ENCODE measurements at places on chromosomes 5 and 9. TPM values are rescaled to one million over a fixed set of nuclear protein-coding genes. Genes with fewer than 3 reads are reported as not detected.

DNA sequence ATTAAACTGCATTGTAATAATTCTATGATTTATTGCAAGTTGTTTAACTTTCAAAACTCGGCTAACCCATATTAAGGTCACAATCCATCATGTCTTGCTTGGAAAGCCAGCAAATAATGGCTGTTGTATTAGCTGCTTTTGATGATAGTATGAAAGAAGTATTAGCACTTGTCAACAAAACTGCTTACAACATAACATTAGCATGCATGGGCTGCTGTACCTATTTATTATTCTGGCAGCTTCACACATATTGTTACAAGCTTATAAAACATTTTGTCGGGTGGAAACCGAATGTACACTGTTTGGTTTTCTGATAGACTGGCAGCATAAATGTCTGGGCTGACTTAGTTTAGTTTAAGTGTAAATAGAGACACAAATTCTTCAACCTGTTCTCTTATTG is 378.3 kb downstream of the KIAA0825 start:
- DNase-seq, result no peak

DNA sequence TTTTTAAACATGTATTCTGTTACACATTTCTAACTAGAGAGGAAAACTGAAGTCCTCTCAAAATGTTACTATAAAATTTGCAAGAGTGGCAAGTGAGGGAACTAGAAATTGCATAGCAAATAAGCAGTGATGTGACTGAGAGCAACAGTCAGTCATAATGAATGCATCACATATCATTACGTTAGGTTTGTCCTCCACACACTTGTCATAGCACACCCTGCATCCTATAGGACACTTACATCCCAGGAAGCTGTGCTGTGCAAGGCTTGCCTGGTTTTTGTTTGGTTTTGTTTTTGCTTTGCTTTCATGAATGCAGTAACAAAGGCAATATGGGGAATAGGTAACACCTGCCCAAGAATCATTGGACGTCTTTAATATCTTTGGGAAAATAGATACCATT is 10.8 kb downstream of the NFIB start:
- DNase-seq, result no peak

- DNase-seq, result peak; percentile 11
These were observed 6.2 kb downstream of the OBP2B start for GRCh38 chr9:133202688-133203453.

DNA sequence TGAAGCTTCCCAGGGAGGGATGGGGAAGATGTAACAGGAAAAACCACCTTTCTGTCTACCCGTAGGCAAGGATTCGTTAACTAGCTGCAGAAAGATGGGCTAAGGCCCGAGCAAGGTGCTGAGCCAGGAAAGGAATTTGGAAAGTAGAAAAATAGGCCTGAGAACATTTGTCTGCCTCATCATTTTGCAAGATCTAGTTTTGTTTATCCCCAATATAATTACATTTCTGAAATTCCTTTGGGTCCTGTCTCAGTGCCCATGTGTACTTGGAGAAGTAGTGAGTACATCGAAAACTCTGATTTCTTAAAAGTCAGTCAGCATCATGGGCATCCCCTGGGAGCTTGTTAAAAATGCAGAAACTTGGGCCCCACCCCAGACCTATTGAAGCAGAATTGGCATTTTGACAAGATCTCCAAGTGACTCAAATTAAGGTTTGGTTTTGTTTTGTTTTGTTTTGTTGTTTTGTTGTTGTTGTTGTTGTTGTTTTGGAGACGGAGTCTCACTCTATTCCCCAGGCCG is 52.1 kb upstream of the CEMIP2 start:
- DNase-seq, result no peak

- no peak for DNase-seq
These were observed 48.7 kb upstream of the CEMIP2 start for GRCh38 chr9:71816916-71817451.

DNA sequence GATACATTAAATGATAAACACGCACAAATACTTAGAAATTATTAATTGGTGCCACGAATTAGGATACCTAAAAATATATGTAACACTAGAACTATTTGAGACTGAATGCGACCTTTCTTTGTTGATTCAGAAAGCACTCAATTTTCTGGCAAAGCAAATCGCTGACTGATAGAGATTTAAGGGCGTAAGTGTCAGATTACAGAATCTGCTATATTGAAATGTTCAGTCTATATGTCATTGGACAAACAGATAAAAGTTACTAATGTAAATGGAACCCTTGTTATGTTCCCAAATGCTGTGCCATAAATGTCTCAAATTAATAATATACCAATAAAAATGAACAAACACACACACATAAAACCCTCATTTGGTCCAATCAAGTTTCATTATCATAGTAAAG is 137.9 kb downstream of the MPDZ start:
- DNase-seq, result no peak

GRCh38 chr5:136907371-136907770 is 542.0 kb upstream of the TRPC7 start:
- DNase-seq, result no peak

- DNase-seq, result no peak
These were observed 696.2 kb downstream of the DNAH5 start for GRCh38 chr5:13248253-13248652.

GRCh38 chr9:28179893-28180292 is 606.6 kb upstream of the C9orf72 start:
- no peak for DNase-seq

- no peak for DNase-seq
These were observed 1084.2 kb upstream of the COX7C start for GRCh38 chr5:85533341-85534047.

- DNase-seq, result no peak
These were observed 201.9 kb downstream of the ARHGAP26 start for GRCh38 chr5:142972064-142972570.

DNA sequence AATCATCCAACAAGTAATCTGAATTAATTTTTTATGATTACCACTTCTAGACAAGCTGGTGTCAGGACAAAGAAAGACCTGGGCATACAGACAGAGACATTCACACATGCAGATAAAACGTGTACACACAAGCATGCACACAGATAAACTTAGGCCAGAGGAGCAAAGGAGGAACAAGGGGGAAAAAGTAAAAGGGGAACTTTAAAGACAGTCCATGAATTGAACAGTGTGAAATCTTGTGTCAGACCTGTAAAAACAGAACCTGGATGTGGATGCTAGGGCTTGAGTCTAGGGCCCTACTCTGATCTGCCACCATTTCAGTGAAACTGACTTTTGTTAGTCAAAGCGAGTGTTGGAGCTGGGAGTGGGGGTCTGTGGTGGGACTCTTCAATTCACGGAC is 11.2 kb upstream of the ZSWIM6 start:
- no peak for DNase-seq

DNA sequence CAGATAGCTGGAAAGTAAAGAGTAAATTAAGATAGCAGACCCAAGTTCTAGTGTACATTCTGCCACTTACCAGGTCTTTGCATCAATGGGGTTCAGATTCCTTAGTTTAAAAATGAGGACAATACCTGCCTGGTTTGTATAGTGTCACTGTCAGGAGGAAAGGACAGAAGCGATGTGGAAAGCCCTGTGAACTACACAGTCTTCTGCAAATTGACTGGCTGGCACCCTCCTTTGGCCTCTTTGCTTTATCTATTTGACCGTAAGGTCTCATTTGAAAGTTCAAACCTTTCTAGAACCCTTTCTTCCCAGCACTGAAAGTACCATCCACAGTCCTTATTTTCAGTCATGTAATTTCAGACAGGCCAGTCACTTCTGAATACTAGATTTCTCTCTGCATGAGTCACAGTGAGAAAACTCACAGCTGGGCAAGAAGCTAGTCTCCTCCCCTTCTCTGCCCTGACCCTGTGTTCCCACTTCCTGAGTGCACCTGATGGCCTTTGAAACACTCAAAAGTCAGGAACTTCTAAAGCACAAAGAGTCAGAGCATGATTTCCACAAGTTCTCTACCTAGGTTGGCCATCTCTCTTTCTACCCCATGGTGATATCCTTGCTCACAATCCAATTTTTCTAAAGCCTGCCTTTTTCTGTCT is 91.3 kb upstream of the RASEF start:
- DNase-seq, result no peak

DNA sequence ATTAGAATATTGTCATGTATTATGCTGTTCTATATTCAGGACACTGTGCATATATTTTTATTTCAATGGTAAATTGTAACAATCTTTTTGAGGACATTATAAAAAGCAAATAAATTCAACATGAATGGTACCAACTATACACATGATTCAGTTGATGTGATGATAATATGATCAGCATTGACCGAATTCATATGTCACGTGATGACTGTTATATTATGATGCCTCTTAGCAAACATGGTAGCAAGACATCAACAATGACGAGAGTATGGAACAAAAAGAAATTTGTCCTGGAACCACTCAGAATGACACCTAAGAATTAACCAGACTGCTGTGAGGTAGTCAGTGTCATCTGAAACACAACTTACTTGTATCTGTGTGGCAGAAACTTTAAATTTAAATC is 161.5 kb upstream of the OR13F1 start:
- DNase-seq, result no peak

The TAS2R1 gene
- not detected for total RNA-seq

The DEPDC1B gene
- total RNA-seq, result not detected

The FPGS gene
- total RNA-seq, result 47.0 TPM

The ACTBL2 gene
- 0.12 TPM for total RNA-seq

The SV2C gene
- total RNA-seq, result 0.15 TPM
